HFF-Myc (cell line): ENCODE measurements at places on chromosomes 12 and 14.

DNA sequence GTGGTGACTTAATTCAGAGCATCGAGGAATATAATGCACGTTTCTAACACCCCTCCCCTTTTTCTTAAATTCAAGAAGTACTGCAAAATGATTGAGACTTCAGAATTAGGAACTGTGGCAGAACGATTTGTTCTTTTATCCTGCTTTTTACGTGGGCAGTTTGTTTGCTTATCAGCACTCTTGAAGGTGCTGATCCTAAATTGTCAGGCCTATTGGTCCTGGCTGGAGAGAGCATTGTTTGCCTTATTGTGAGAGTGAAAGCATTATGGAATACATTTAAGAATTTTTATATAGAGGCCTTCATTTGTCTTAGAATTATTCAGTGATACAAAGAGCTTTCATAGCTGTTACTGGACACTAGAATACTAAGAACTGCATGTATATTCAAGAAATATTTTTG lies 59.1 kb downstream of the TMTC2 start:
- no peak for DNase-seq

DNA sequence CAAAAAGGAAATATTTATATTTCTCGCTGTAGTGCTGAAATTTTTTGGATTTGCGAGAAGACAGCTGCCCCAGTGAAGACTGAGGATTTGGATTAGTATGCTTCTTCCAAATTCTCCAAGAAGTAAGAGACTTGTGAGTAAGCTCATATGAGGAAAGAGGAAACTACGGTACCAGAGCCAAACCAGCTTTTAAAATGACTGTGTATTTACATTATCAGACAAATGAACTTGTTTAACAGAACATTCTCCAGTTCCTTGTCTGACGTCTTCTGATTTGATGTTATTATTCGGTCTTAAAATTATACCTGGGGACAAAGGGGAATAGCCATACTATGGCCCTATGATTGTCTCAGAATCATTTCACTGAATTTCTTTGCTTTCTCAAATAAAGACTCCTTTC lies 8.0 kb downstream of the CLEC12B start:
- DNase-seq, result no peak

- no peak for DNase-seq
These were observed 106.1 kb downstream of the PDE3A start for GRCh38 chr12:20474443-20474842.

DNA sequence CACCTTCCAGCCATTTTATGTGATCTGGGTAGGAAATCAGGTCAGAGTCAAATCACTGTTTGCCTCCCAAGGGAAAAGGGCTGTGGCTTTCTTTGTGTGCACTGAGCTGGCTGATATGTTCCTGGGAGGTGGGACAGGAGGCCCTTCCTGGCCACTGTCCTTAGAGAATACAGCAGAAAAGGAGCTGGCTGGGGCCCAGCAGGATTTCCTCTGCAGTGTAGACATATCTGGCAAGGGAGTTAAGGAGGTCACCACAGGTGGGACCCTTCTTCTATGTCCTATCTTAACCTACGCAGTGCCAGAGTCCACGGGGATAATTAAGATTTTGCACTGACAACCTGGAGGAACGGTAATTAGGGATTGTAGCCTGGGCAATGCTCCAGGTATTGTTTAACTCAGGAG lies 145.3 kb downstream of the NTF3 start:
- no peak for DNase-seq

GRCh38 chr12:13000616-13000924 lies 505 bp upstream of the HEBP1 start:
- DNase-seq, result no peak
